Activated naive CD4-positive, alpha-beta T cell treated with anti-CD3 and anti-CD28 coated beads, Interleukin-2, amount 10 ng/mL, durations not matched to agents 5 hours and 36 hours (primary cell): ENCODE measurements at places on chromosomes 1 and 21. TPM values are rescaled to one million over a fixed set of nuclear protein-coding genes. Genes with fewer than 3 reads are reported as not detected.

AURKAIP1 gene
- 88.0 TPM for total RNA-seq

GJA5 gene
- total RNA-seq = not detected

NCMAP gene
- total RNA-seq = not detected

SLFNL1 gene
- total RNA-seq = 0.29 TPM

PLA2G2C gene
- not detected for total RNA-seq

SELENBP1 gene
- total RNA-seq = not detected

PLA2G2F gene
- not detected for total RNA-seq

TLCD4 gene
- total RNA-seq = 0.23 TPM

CASP9 gene
- 19.0 TPM for total RNA-seq

LENEP gene
- 0.63 TPM for total RNA-seq

TSACC gene
- total RNA-seq = not detected

TMPRSS15 gene
- not detected for total RNA-seq

RNU1-1 gene
- total RNA-seq = 2,872 TPM

GOLT1A gene
- total RNA-seq = not detected

ZNF593OS gene
- total RNA-seq = not detected

ANKRD45 gene
- not detected for total RNA-seq

KRTAP19-3 gene
- total RNA-seq = not detected

CCDC17 gene
- total RNA-seq = 4.0 TPM

CELA3B gene
- not detected for total RNA-seq

CDKN2C gene
- total RNA-seq = 59.8 TPM

POU2F1 gene
- total RNA-seq = 19.8 TPM

SAMD13 gene
- total RNA-seq = 0.40 TPM

GPR89B gene
- 23.3 TPM for total RNA-seq

VSIG8 gene
- total RNA-seq = not detected

OR2L2 gene
- total RNA-seq = 0.08 TPM

VWA1 gene
- total RNA-seq = 0.33 TPM

SPRR4 gene
- total RNA-seq = not detected

LRRC7 gene
- total RNA-seq = not detected
